Stimulated activated naive CD8-positive, alpha-beta T cell treated with anti-CD3 and anti-CD28 coated beads, Interleukin-15, amount 100 ng/mL, for 72 hours (primary cell): ENCODE measurements at places on chromosomes 3 and 15.

GRCh38 chr3:185208823-185209222 lies 45.0 kb downstream of the EHHADH start:
- no peak for DNase-seq

- no peak for DNase-seq
These were observed 115.3 kb downstream of the POLR2M start for GRCh38 chr15:57821826-57822225.

DNA sequence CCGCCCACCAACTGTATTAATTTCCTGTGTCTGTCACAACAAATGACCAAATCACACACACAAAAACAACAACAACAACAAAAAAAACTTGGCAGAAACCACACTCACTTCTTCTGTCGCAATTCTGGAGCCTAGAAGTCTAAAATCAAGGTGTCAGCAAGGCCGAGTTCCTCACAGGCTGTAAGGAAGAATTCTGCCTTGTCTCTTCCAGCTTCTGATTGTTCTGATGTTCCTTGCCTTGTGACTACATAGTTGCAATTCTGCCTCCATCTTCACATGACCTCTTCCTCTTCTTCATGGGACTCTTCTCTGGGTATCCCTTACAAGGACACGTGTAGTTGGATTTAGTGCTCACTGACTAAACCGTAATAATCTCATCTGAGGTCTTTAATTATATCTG lies 61.4 kb downstream of the IL12A start:
- no peak for DNase-seq

- DNase-seq: no peak
These were observed 10.7 kb upstream of the AMOTL2 start for GRCh38 chr3:134384963-134385362.

DNA sequence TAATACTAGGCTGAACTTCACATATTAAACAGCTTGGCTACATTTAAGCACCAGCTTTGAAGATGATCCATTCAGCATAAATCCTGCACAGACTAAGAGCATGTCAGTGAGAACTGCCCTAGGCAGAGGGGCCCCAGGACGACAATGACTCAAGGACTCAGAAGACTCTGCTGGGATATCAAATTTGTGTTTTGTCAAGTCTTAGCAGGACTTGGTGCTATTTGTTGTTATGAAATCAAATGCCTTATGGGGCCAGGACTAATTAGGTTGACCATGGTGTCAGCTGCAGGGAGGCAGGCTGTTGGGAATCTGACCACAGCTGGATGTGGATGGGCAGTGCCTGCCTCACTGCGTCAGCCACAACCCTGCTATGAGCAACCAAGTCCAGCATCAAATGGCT lies 91.8 kb downstream of the RYR3 start:
- no peak for DNase-seq

DNA sequence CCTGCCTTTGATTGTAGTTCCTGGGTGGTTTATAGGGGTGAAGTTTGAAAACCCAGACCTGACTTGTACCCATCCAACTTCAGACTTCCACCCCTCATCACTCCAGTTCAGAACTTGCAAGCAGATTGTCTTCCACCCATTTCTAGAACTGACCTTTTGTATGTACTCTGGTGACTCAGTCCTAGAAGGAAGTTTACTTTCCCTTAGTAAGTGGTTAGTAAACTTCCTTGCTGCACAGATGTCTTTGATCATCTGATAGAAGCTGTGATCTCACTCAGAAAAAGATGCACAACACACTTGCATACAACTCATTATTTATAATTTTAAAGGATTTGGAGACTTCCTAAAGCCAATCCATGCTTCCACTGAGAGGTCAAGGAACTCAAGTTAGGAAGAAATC lies 368.0 kb downstream of the MFSD1 start:
- DNase-seq: no peak

- DNase-seq: no peak
These were observed 93.0 kb downstream of the RARB start for GRCh38 chr3:25520926-25521559.

- no peak for DNase-seq
These were observed 130.3 kb upstream of the TMC3 start for GRCh38 chr15:81504170-81504905.

DNA sequence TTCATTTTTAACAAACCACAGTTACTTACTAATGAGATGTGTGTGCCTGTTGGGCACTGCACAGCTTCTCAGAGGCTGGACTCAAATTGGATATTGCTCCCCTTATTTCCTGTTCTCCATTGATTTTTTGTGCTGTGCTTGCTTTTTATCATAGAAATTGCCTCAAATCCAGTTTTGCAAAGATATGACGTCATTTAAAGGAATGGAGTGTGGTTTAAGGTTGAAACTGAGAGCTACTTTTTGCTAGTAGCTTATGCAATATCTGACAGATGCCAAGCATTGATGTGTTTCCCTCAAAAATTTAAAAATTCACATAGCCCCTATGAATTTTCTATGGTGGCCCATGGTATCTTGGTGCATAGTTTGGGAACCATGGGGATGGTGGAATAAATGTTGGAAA lies 67.7 kb upstream of the ROPN1 start:
- DNase-seq: no peak

GRCh38 chr3:153448151-153448829 lies 286.3 kb downstream of the RAP2B start:
- no peak for DNase-seq

DNA sequence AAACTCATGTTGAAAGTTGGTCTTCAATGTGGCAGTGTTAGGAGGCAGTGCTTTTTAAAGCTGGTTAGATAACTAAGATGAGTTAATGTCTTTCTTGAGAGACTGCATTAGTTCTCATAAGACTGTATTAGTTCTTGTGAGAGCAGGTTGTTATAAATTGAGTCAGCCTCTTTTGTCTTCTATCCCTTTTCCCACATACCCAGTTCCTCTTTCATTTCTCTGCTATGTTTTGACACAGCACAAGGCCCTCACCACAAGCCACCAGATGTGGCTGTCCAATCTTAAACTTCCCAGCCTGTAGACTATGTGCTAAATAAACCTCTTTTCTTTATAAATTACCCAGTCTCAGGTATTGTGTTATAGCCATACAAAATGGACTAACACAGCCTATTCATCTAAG lies 94.6 kb upstream of the SNTN start:
- no peak for DNase-seq

DNA sequence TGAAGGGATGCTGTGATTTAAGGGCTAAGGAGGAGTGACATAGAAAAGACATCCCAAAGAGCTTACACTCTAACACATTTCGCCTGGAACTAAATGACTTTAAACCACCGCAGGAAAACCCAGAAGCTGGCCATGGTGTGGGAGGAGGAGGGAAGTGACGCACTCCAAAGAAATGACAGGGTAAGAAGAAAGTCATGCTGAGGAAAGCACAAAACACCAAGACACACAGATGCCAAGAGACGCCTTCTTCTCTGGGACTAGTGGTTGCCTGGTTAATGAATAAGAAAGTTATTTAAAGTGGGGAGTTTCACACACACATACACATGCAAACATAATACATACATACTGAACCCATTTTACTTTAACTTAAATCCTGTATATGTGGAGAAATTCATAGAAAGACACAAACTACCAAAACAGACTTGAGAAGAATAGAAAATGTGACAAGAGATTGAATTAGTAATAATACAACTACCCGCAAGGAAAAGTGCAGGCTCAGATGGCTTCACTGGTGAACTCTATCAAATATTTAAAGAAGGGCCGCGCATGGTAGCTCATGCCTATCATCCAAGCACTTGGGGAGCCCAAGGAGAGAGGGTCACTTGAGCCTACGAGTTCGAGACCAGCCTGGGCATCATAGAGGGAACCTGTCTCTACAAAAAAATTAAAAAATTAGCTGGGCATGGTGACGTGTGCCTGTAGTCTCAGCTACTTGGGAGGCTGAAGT lies 125.5 kb downstream of the NSMCE3 start:
- DNase-seq: no peak

- DNase-seq: no peak
These were observed 220.5 kb upstream of the LRRN1 start for GRCh38 chr3:3578718-3579117.

DNA sequence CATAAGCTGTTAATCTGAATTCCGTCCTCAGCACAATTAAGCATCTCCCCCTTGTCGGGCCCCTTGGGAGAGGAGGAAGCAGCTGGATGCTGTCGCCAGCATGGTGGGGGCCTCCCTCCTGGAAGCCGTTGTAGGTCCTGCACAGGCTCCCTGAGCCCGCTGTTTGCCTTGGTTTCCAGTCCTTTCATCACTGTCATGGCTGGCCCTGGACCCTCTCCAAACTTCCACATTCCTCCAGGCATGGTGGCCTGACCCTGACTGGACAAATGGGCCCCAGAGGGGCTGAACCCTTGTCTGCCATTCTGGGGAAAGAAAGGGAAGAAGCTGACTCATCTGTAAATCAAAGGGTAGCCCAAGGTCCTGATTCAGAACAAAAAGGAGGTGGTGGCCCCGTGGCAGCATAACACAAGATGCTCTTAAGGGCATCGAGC lies 300.5 kb upstream of the LRRFIP2 start:
- no peak for DNase-seq

- DNase-seq: no peak
These were observed 766 bp upstream of the EMC4 start for GRCh38 chr15:34223904-34224596.

GRCh38 chr3:186418671-186419145 lies 56.7 kb upstream of the DGKG start:
- no peak for DNase-seq

DNA sequence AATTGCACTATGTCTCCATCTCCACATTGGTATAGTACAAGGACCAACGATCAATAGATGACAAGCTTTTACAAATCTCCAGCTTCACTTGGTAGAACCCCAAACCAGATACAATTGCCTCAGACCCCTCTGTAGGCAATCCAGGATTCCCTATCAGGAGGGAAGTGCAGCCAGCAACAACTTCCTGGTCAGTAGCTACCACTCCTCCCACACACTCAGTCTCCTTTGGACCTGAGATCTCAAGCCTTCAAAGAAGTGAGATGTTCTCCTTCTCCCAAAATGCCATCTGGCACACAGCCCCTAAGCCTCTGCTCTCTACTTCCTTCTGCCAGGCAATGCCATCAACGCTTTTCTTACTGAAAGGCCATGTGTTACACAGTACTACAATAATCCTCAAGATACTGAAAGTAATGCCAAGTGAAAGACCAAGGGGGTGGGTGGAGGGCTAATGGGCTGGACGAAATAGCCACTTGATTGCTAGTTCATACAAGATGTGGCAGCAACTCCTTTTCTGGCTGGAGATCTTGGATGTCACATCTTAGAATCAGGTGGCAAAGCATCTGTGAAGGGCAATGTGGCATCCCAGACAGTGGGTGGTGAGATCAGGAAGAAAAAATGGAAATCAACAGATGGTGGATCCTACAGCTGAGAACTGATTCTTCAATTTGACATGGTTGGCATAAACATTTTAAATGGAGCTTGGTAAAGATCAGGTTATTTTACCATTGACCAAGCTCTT lies 75.3 kb upstream of the ACP3 start:
- no peak for DNase-seq

- DNase-seq: no peak
These were observed 127.2 kb downstream of the GHSR start for GRCh38 chr3:172321035-172321434.

GRCh38 chr3:111594205-111594604 lies 941 bp downstream of the ZBED2 start:
- DNase-seq: no peak

- DNase-seq: no peak
These were observed 36.6 kb upstream of the ZPLD1 start for GRCh38 chr3:102398176-102398575.
